NCI-H526 treated with DMSO at 0.1 percent for 48 hours (cell line): ENCODE measurements at places on chromosomes 2 and 18.

- no peak for DNase-seq
These were observed 44.7 kb upstream of the HK2 start for GRCh38 chr2:74789271-74789670.

DNA sequence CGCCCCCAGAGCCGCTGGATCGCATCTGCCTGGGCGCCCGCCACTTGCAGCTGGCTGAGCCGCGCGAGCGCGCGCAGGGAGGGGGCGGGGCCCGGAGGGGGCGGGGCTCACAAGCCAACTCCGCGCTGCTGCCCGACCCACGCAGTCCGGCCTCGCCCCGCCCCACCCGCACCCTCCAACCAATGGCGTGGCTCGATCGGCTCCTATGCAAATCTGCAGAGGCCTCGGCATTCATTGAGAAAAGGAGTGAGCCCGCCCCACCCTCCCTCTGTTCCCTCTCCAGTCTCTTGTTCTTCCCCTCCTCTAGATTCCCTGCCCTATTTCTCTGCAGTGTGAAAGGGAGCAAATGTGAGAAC is at the start of gene ALK:
ALK (minus strand) TSS at position 27 of the 356 bp plus-strand sequence. CDS start 927 bp downstream, outside the sequence.
- peak; percentile 87 for DNase-seq

- no peak for DNase-seq
These were observed 112.2 kb upstream of the FBXO11 start for GRCh38 chr2:48018480-48018879.

GRCh38 chr2:117557626-117558025 is 256.9 kb upstream of the DDX18 start:
- no peak for DNase-seq

DNA sequence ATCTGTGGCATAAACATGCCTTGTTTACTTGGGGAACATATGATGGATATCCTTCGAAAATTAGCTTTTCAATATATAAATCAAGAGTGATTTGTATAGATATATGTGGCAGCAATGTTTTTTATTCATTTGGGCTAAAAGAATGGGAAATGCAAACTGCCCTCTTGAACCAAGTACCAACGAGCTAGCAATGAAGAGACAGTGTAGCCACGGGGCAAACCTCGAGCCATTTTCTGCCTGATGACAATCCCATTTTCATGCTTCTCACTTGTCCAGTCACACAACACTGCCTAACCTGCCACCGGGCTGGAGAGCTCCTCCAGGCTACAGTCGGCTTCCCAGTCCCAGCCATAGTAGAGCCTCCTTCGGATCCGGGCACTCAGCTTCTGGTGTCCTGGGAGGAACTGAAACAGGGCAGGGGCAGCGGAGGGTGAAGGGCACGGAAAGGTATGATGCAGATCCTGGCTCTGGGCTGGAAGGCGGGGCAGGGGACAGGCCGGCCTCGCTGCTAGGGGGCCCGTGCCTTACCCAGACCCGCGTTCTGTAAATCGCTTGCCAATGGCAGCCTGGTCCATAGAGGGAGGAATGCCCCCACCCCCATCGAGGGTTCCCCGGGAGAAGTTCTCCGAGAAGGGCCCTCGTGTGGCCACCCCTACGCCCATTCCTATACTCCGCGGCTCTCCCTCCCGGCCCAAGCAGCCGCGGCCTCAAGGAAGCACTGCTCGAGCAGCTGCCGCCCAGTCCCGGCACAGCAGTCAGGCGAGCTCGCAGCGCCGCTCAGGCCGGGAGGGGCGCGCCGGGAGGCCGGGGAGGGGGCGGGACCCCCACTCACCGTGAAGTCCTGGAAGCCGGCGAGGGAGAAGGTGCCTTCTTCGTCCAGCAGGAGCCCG is 552 bp downstream of the CNPPD1 start:
- peak; percentile 52 for DNase-seq

DNA sequence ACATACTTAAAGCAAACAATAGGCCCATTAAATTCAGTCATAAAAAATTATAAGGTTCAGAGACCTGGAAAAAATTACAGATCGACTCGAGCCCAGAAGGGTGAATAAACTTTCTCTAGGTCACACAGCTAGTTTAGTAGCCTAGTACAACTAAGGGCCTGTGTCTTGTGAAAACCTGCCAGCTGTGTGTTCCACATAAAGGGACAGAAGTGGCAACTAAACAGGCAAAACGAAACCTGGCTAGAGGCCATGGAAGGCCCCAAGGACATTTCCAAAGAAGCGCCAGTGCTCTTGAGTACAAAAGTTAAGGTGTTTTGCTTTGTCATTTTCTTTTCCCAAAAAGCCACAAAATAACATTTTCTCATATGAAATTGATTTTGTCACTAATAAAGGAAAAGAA is 164.9 kb downstream of the L3MBTL4 start:
- DNase-seq: no peak

DNA sequence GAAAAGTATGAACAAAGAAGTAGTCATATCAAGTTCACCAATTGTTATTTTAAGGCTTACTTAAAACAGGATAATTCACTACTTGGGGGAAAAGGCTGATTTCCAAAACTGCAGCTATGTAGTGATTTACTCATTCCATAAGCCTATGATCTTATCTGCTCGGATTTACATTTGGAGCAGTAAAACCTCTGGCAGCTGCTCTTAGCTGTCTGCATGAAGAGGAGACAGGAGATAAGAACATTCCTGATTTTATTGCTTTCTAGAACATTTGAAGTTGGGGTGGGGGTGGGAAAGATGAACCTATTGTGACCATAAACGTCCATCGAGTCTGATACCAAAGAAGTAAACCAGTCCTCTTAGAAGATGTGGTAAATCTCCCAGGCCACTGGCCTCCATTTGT is 120.9 kb downstream of the MMADHC start:
- peak; percentile 16 for DNase-seq

DNA sequence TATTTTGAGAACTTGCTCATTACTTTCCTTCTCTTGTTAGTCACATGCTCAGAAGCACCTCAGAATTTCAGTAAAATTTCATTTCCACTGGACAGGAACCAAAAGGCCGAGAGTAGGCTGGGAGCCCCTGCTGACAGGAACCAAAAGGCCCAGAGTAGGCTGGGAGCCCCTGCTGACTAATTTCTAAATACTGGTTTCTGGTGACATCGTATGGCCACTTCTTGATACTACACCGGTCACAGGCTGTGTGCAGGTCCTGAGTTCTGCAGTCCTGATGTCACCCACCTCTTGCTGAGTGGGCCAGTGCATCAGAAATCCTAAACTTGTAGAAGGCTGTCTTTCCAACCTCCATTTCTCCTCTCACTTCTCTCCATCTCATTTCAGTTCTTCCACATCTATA is 17.7 kb upstream of the EN1 start:
- peak; percentile 34 for DNase-seq

DNA sequence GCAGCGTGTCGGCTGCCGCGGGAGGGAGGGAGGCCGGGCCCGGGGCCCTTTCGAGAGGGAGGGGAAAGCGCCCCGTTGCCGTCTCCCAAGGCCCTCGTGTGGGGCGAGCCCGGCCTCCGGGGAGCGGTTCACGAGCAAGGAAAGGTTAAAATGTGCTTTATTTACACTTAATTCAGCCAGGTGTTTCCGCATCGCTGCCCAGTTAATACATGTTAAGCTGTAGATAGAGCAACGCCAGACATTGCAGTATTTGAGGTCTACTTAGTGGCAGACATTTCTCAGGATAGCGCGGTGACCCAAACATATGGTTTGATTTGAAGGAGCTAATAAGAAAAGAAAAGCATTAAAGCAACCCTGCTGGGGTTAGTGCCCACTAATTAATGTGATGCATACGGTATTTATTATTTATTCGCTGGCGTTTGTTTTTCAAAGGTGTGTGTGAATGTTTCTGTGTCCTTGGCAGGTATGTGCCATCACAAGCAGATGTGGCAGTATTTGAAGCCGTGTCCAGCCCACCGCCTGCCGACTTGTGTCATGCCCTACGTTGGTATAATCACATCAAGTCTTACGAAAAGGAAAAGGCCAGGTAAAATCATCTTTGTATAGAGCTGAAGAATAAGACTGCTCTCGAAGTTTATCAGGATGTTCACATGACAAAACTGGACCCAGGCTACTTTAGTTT is 571 bp downstream of the EEF1B2 start:
- no peak for DNase-seq

DNA sequence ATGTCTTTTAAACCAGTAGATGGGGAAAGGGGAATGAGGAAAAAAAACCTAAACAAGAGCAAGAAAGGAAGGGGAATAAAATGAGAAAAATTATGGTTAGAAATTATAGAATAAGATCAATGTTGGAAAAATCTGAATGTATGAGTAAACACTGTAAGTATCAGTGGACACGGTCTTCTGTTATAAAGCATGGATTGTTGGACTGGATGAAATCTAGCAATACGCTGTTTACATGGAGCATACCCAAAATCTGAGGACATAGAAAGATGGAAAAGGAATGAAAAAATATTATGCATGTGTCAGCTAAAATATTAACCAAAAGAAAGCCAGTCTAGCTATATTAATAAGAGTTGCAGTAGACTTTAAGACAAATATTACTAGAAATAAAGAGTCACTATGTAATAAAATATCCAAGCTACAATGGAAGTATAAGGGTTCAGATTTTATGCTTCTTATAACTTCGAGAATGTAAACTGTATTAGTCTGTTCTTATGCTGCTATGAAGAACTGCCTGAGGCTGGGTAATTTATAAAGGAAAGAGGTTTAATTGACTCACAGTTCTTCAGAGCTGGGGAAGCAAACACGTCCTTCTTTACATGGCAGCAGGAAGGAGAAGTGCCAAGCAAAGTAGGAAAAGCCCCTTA is 32.4 kb downstream of the DDX1 start:
- DNase-seq: no peak

DNA sequence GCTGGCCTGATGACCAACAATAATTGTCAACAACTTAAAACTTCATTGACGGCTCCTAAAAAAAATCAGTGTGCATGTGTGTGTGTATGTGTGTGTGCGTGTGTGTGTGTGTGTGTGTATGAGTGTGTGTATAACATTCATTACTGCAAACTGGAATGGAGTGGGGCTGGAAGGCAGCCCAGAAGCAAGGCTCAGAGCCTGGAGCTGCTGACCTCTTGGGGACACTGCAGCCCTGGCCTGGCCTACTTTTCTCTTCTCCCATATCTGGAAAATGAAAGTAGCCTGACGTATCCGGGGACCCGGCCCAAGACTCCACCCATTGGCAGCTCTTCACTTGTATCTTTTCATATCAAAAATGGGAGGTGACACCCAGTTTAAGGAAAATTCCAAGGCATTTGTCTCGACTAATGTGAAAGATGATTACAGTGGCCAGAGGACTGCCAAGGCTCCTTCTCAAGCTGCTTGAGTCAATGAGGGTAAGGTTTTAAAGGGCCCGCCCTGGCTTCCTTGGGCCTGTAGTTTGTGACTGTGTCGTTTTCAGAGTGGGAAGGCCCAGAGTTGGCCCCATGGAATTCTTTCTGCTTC is 72.4 kb upstream of the IL1R1 start:
- no peak for DNase-seq

- no peak for DNase-seq
These were observed 143.7 kb downstream of the USP34 start for GRCh38 chr2:61327173-61327572.

GRCh38 chr2:8414946-8415879 is 266.6 kb upstream of the ID2 start:
- no peak for DNase-seq
